GM12891 (cell line): ENCODE measurements at places on chromosomes 3 and 15.

DNA sequence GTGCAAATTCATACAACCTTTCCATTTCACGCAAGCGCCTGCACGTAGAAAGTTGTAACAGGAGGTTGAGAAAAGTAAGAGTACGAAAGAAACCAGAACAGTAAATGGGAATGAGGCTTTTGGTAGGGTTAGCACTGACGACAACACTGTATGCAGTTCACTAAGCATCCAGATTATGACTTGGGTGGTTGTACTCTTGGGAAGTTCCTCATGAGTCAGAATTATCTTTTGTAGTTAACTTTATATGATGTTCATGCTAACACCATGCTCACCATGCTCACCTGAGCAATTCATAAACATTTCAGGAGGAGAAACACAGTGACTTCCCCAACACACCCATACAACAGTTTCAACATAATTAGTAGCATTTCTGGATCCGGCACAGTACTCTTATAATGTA lies 3.0 kb upstream of the LPP start:
- DNase-seq, result no peak

- no peak for DNase-seq
Measured at GRCh38 chr15:29134239-29134638, 135.4 kb downstream of the NSMCE3 start.

DNA sequence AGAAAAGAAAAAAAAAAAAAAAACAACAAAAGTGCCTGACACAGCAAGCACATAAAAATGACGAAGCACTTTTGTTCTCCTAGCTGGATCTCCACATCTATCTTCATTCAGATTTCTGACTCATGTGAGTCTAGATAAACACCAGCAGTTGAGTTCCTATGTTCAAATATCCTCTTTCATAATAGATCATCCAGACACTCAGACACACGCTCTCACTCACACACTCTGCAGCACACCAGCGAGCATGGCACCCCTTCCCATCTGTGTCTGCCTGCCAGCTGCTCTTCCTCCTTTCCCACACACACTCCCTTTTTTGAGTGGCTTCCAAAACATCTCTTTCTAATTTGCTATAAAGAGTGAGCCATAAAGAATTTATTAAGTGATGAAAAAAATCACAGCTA lies 19.8 kb upstream of the CELF6 start:
- DNase-seq, result no peak

- peak; percentile 14 for DNase-seq
Measured at GRCh38 chr3:156341831-156342416, 213.0 kb downstream of the SSR3 start.

GRCh38 chr3:102182162-102182561 lies 252.7 kb upstream of the ZPLD1 start:
- DNase-seq, result no peak

- no peak for DNase-seq
Measured at GRCh38 chr3:128787256-128788253, 61.6 kb downstream of the RAB7A start.
